ENCODE measurements at places on chromosomes 12 and 14.
A peak's percentile ranks its signal among the peaks of the same experiment; 100 is the strongest.

GRCh38 chr12:87676731-87677130 is 352.5 kb downstream of the C12orf50 start:
- no peaks in the 10 kb centered on the region for H3K4me1 ChIP-seq
- H3K36me3 ChIP-seq, result no peaks in the 10 kb centered on the region
- H3K27me3 ChIP-seq, result no peaks in the 10 kb centered on the region
- no peak for DNase-seq
- no peak overlapping the region for H3K27ac ChIP-seq
- H3K4me3 ChIP-seq, result no peak overlapping the region

DNA sequence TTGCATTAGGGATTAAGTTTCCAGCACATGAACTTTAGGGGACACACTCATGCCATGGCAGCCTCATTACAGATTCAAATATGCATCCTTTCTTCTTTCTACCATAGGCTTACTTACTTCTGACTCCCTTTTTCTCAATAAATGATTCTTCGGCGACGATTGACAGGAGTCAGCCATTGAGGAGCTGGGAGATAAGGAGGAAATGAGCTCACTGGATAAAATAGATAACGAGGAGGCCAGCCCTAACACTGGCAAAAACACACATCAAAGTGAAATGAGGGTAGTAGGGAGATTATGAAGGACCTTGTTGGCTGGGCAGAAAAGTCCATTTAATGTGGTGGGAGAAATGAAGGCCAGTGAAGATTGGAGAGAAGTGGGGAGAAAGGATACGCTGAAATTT is 172.2 kb downstream of the SLC41A2 start:
- H3K4me1 ChIP-seq, result peaks cover 15% of the 10 kb centered on the region
- peaks cover 3% of the 10 kb centered on the region for H3K27me3 ChIP-seq
- H3K36me3 ChIP-seq, result no peaks in the 10 kb centered on the region
- no peak for DNase-seq
- no peak overlapping the region for H3K4me3 ChIP-seq
- no peak overlapping the region for H3K27ac ChIP-seq

DNA sequence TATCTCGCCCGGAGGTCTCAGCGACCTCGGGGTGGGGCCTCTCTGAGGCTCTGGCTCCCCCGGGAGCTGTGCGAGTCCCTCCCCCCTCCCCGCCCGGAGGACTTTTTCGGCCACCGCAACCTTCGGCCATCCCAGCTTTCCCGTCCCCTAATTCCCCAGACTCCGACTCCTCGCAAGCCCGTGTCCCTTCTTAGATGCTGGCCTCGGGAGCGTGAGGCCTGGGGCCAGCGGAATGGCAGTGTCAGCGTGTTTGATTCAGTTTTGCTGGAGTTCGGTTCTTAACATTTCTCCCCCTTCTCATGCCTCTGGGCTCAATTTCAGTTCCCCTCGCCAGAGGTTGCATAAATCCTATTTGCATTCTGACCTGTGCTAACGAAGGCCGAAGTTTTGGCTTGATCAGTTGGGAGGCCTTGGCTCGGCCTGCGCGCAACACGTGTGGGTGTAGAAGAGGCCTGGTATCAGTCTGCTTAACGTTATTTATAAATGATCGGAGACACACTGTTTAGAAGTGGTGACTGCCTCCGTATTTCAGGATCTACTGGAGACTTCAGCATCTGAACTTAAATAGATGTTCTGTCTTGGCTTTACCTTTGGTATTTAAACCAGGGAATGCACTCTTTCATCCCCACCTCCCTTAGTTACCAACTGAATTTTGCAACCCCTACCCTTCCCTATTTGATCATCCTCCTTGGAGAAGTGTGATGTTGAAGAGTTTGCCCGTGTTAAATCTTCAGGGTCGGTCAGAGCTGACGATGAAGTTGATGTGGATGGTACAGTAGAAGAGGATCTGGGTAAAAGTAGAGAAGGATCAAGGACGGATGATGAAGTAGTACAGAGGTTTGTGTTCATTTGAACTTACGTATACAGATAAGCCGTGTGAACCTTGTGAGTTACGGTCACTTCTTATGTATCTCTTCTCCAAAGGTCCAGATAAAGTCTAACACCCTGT is 851 bp downstream of the HSP90B1 start:
- DNase-seq, result no peak
- H3K27me3 ChIP-seq, result peaks cover 3% of the 10 kb centered on the region
- H3K4me1 ChIP-seq, result peaks cover 33% of the 10 kb centered on the region
- H3K4me3 ChIP-seq, result peak overlapping the region; percentile 94
- H3K27ac ChIP-seq, result peak overlapping the region; percentile 99

- no peak overlapping the region for H3K27ac ChIP-seq
- no peaks in the 10 kb centered on the region for H3K27me3 ChIP-seq
- H3K4me1 ChIP-seq, result no peaks in the 10 kb centered on the region
- peaks cover 4% of the 10 kb centered on the region for H3K36me3 ChIP-seq
- no peak overlapping the region for H3K4me3 ChIP-seq
These were observed 61.6 kb downstream of the EFCAB11 start for GRCh38 chr14:89892953-89893352.

DNA sequence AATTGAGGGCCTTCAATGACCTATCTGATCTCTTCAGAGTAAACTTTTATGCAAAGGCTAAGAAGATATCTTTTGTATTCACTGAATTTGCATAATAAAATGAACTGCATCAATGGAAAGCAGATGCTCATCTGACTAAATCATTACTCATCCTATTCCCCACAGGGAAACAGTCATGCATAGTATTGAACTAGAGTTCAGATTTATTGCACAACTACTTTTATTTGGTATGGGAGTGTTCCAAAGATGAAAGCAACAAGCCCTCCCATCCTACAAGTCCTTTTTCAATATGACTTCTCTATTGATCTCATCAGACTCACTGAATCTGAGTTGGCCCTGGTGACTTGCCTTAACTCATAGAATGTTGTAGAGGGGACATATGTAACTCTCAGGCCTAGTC is 159.8 kb downstream of the KITLG start:
- no peak for DNase-seq
- H3K4me1 ChIP-seq, result no peaks in the 10 kb centered on the region
- H3K36me3 ChIP-seq, result no peaks in the 10 kb centered on the region
- H3K27me3 ChIP-seq, result no peaks in the 10 kb centered on the region

GRCh38 chr12:32794281-32794680 is 38.6 kb upstream of the YARS2 start:
- H3K27ac ChIP-seq, result no peak overlapping the region
- no peak overlapping the region for H3K4me3 ChIP-seq
- peaks cover 36% of the 10 kb centered on the region for H3K36me3 ChIP-seq
- no peak for DNase-seq
- H3K27me3 ChIP-seq, result no peaks in the 10 kb centered on the region
- no peaks in the 10 kb centered on the region for H3K4me1 ChIP-seq

GRCh38 chr12:128387811-128388422 is 120.9 kb downstream of the TMEM132C start:
- no peak for DNase-seq
- H3K4me3 ChIP-seq, result no peak overlapping the region
- H3K27ac ChIP-seq, result no peak overlapping the region
- H3K4me1 ChIP-seq, result peaks cover 15% of the 10 kb centered on the region
- H3K36me3 ChIP-seq, result peaks cover 13% of the 10 kb centered on the region

GRCh38 chr12:110039085-110039807 is 9.1 kb downstream of the C12orf76 start:
- H3K36me3 ChIP-seq, result peaks cover 21% of the 10 kb centered on the region
- no peaks in the 10 kb centered on the region for H3K27me3 ChIP-seq
- H3K27ac ChIP-seq, result peak overlapping the region; percentile 94
- DNase-seq, result no peak

DNA sequence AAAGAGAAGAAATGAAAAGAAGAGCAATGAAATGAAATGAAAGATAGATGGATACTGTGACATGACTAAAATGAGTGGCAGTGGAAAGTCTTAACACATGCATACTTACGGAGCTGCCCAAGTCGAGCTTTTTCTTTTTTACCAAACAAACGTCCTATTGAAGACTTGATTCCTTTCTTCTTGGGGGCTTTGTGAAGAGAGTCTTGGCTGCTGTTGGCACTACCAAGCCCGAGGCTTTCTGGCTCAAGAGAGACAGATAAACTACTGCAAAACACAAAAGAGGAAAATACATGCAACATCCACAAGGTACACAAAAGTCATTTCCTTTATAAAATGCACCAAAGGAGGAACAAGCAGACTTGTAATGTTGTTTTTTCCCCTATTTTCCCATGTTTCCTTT is 261.2 kb downstream of the ACSS3 start:
- no peaks in the 10 kb centered on the region for H3K36me3 ChIP-seq
- no peak for DNase-seq
- H3K27ac ChIP-seq, result no peak overlapping the region
- H3K4me3 ChIP-seq, result no peak overlapping the region
- H3K27me3 ChIP-seq, result no peaks in the 10 kb centered on the region

GRCh38 chr12:11581179-11581755 is 68.2 kb upstream of the ETV6 start:
- H3K4me1 ChIP-seq, result peaks cover 3% of the 10 kb centered on the region
- no peaks in the 10 kb centered on the region for H3K36me3 ChIP-seq
- DNase-seq, result no peak
- no peak overlapping the region for H3K4me3 ChIP-seq

GRCh38 chr12:128956755-128957154 is 103.5 kb downstream of the GLT1D1 start:
- H3K4me3 ChIP-seq, result no peak overlapping the region
- H3K27me3 ChIP-seq, result peaks cover 18% of the 10 kb centered on the region
- H3K27ac ChIP-seq, result no peak overlapping the region

- peaks cover 8% of the 10 kb centered on the region for H3K36me3 ChIP-seq
- H3K27me3 ChIP-seq, result no peaks in the 10 kb centered on the region
- peak overlapping the region; percentile 98 for H3K4me3 ChIP-seq
- DNase-seq, result no peak
- H3K27ac ChIP-seq, result peak overlapping the region; percentile 92
- peaks cover 16% of the 10 kb centered on the region for H3K4me1 ChIP-seq
These were observed 688 bp upstream of the RASSF3 start for GRCh38 chr12:64609536-64610078.

DNA sequence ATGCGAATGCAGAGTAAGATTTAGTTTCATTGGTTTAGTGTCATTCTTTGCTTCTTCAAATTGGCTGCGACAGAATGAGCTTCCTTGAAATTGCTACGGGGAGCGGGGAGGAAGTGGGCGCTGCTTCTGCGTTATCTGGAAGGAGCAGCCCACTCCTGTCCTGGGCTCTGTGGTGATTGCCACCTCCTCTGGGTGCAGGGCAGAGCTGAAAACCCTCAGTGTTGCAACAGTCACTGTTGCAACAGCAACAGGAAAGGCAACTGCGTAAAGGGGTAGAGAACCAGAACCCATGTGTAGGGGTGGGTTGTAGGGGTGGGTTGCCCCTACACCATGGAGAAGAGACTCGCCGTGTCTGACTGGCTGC is 57.7 kb downstream of the MAX start:
- H3K36me3 ChIP-seq, result peaks cover 22% of the 10 kb centered on the region
- H3K27me3 ChIP-seq, result no peaks in the 10 kb centered on the region
- no peak overlapping the region for H3K4me3 ChIP-seq
- peaks cover 4% of the 10 kb centered on the region for H3K4me1 ChIP-seq
- DNase-seq, result no peak

- peaks cover 93% of the 10 kb centered on the region for H3K27me3 ChIP-seq
- H3K27ac ChIP-seq, result no peak overlapping the region
- no peak overlapping the region for H3K4me3 ChIP-seq
- H3K4me1 ChIP-seq, result peaks cover 10% of the 10 kb centered on the region
- H3K36me3 ChIP-seq, result no peaks in the 10 kb centered on the region
These were observed 10.0 kb downstream of the LHX5 start for GRCh38 chr12:113461666-113462065.

- H3K36me3 ChIP-seq, result peaks cover 5% of the 10 kb centered on the region
- peak overlapping the region; percentile 96 for H3K4me3 ChIP-seq
- no peak for DNase-seq
- H3K4me1 ChIP-seq, result peaks cover 65% of the 10 kb centered on the region
- no peaks in the 10 kb centered on the region for H3K27me3 ChIP-seq
These were observed 802 bp downstream of the SUSD6 start for GRCh38 chr14:69612014-69612782.

GRCh38 chr12:116677202-116677661 is 60.6 kb downstream of the SPRING1 start:
- no peak overlapping the region for H3K4me3 ChIP-seq
- peaks cover 4% of the 10 kb centered on the region for H3K27me3 ChIP-seq
- DNase-seq, result no peak
- H3K27ac ChIP-seq, result no peak overlapping the region
- no peaks in the 10 kb centered on the region for H3K36me3 ChIP-seq

- no peak overlapping the region for H3K4me3 ChIP-seq
- H3K27me3 ChIP-seq, result peaks cover under 1% of the 10 kb centered on the region
- H3K4me1 ChIP-seq, result peaks cover 13% of the 10 kb centered on the region
- no peak overlapping the region for H3K27ac ChIP-seq
- no peak for DNase-seq
- no peaks in the 10 kb centered on the region for H3K36me3 ChIP-seq
These were observed 6.0 kb upstream of the SDSL start for GRCh38 chr12:113416091-113416754.

GRCh38 chr14:86838363-86838762 is 1154.6 kb downstream of the GALC start:
- no peaks in the 10 kb centered on the region for H3K27me3 ChIP-seq
- no peaks in the 10 kb centered on the region for H3K36me3 ChIP-seq
- DNase-seq, result no peak

GRCh38 chr12:21938879-21939278 is 2.3 kb downstream of the ABCC9 start:
- H3K4me3 ChIP-seq, result no peak overlapping the region
- H3K4me1 ChIP-seq, result no peaks in the 10 kb centered on the region
- H3K27me3 ChIP-seq, result peaks cover 94% of the 10 kb centered on the region
- no peak for DNase-seq

- no peaks in the 10 kb centered on the region for H3K36me3 ChIP-seq
- DNase-seq, result no peak
- peaks cover 29% of the 10 kb centered on the region for H3K4me1 ChIP-seq
- peaks cover 24% of the 10 kb centered on the region for H3K27me3 ChIP-seq
- peak overlapping the region; percentile 10 for H3K27ac ChIP-seq
These were observed 3.6 kb upstream of the IGFBP6 start for GRCh38 chr12:53093777-53094393.

GRCh38 chr14:59123975-59124374 is 64.5 kb upstream of the DAAM1 start:
- no peaks in the 10 kb centered on the region for H3K36me3 ChIP-seq
- DNase-seq, result no peak
- no peak overlapping the region for H3K27ac ChIP-seq
- H3K27me3 ChIP-seq, result peaks cover 13% of the 10 kb centered on the region
- H3K4me3 ChIP-seq, result no peak overlapping the region

- no peak for DNase-seq
- H3K4me3 ChIP-seq, result no peak overlapping the region
- H3K36me3 ChIP-seq, result no peaks in the 10 kb centered on the region
These were observed 43.6 kb upstream of the PPP2R5C start for GRCh38 chr14:101717663-101718490.

DNA sequence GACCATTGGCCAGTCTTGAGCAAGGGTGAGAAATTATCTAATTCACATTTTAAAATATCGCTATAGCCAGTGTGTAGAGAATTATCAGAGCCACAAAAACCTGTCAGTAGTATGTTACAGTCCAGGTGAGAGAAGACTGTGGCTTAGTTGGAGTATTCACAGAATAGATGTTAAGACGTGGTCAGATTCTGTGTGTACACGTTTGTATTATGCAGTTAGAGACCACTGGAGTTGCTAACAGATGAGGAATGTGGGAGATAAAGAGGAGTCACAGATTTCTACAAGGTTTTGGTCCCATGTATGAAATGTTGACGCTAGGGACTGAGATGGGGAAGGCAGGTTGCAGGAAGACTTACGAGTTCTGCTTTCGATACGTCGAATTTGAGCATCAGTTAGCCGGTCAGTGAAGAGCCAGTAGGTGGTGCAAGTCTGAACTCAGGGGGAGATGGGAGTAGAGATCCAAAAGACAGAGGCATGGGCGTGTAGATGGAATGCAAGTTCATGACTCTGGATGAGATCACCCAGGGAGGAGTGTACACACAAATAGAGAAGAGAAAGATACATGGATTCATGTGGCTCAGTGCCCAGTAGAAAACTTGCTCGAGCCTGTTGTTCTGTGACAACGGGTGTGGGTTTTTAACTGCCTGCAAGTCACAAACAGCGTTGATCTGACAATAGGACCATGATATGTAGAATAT is 114.8 kb upstream of the FLRT2 start:
- no peaks in the 10 kb centered on the region for H3K36me3 ChIP-seq
- DNase-seq, result no peak
- H3K4me1 ChIP-seq, result no peaks in the 10 kb centered on the region

Data from type B pancreatic cell (in vitro differentiated cells).